ENCODE measurements at places on chromosomes 6 and 20.

- no peak for DNase-seq
Measured at GRCh38 chr6:128474481-128474880, 45.9 kb downstream of the PTPRK start.

DNA sequence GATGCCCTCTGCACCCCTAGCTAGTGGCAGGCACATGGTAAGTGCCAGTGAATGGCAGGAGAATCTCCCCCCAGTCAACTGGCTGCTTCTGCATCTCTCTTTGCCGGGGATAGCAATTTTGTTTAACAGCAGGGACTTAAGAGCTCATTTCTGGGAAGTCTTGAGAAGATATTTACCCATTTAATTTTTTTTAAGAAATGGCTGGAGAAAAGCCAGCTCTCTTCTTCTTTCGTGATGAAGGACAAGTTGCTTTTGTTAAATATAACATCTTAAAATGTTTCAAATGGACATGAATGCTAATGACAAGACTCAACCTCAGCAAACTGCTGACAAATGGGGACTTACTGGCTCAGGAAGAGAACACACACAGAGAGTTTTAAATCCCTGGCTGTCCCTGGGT, 55.0 kb upstream of the IYD start:
- DNase-seq = no peak

- DNase-seq = no peak
Measured at GRCh38 chr20:61185841-61186601, 66.0 kb upstream of the CDH4 start.

DNA sequence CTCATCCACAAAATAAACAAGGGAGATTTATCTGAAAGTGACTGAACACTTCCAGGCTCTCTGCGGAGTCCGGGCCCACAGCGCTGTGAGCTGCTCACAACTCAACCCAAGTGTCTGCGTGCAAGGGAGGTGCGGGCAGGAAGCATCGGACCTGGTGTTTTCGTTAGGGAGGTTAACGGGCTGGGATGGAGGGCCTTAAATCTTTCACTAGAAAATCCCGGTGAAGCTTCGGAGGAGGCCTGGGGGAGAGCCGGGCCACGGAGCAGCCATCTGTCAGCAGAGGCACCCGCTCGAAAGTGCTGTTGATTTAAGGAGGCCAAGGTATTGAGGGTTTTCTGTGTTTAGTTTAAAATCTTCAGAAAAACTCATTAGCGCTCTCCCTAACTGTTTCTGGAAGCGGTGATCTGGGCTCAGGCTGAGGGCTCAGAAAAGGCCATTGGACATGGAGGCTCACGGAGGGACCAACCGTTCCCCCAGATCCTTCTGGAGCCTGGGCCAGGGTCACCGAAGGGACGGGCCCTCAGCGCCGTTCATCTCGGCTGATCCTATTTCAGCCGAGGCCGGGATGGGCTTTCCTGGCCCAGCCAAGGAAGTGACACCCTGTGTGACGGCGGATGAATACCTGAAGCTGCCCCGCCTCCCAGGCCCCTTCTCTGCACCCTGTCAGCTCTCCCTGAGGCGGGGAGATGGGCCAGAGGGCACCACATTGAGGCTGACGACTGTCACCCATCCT, 20.7 kb downstream of the GATA5 start:
- DNase-seq = no peak
